Stimulated activated CD4-positive, alpha-beta T cell treated with anti-CD3 and anti-CD28 coated beads, Interleukin-12 subunit alpha, Interleukin-12 subunit beta, amount 100 ng/mL, for 4 hours (primary cell): ENCODE measurements at places on chromosomes 16 and 17.

DNA sequence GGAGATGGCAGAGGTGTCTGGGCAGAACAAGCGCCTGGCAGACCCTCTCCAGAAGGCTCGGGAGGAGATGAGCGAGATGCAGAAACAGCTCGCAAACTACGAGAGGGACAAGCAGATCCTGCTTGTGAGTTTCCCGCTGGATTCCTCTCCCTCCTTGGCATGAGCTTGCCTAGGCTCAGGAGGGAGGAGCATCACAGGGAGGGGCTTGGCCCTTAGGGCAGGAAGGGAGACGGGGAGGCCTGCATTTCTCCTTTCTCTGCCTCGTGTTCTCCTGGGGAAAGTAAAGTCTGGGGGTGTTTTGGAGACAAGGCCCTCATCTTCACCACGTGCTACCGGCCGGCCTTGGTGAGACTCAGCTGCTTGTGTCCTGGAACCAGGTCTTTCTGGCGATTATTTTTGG, 18.0 kb upstream of the DBNDD1 start:
- no peak for DNase-seq

- DNase-seq = no peak
Observed at GRCh38 chr17:50634224-50634914, at the start of gene ABCC3. Gene ABCC3 (plus strand): TSS chr17:50634881. CDS start chr17:50634937, 56 bp downstream.

DNA sequence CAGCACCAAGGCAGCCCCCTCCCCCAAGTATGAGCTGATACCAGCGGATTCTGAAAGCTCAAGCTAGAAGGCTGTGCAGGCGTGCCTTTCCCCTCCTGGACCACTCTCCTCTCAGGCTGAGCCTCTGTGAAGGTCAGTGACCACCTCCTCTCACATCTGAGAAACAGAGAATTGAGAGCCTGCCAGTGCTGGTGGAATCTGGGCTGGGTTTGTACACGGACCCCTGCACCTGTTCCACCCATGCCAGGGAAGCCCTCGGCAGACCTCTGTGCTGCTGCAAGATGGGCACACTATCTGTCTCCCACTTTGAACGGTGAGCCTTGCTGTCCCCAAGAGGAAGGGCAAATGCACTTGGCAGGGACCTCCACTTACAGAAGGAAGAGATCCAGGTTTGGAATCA, 54.7 kb upstream of the SDK2 start:
- DNase-seq = no peak

- DNase-seq = no peak
Observed at GRCh38 chr16:8776129-8776584, 21.3 kb downstream of the TMEM186 start.

- no peak for DNase-seq
Observed at GRCh38 chr16:72727565-72727964, 320.4 kb downstream of the ZFHX3 start.

DNA sequence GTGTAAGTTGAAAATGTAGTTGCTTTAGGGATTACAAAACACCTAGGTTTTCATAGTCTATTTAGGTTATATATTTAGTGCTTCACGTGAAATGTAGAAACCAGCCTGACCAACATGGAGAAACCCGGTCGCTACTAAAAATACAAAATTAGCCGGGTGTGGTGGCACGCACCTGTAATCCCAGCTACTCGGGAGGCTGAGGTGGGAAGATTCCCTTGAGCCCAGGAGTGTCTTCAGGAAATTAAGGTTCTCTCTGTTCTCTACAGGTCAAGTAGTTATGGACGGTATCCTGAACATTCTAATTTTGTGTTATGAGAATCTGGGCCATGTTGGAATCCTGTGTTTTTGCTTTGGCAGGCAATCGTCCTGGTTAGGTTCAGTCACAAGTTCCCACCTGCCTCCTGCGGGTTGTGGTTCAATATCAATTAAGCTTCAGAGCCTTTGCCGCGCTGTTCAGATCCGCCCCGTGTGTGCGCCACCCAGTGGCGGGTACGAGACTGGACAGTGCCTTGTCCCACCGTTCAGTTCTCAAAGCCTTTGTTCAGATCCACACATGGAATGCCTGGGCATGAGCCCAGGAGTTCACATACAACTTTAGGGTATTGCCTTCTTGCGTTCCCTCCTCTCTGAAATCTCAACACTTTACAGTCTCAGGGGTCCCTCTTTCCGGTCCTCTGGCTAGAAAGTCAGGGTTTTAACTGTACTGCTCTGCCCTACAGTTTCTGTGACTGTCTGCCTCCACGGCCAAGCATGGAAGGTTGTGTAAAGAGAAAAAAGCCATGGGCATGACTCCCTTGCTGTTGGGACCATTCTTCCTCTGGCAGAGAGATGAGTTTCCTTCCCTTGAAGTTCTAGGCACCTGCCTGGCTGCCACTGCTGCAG, 41.7 kb downstream of the HEATR6 start:
- DNase-seq = peak; percentile 60

DNA sequence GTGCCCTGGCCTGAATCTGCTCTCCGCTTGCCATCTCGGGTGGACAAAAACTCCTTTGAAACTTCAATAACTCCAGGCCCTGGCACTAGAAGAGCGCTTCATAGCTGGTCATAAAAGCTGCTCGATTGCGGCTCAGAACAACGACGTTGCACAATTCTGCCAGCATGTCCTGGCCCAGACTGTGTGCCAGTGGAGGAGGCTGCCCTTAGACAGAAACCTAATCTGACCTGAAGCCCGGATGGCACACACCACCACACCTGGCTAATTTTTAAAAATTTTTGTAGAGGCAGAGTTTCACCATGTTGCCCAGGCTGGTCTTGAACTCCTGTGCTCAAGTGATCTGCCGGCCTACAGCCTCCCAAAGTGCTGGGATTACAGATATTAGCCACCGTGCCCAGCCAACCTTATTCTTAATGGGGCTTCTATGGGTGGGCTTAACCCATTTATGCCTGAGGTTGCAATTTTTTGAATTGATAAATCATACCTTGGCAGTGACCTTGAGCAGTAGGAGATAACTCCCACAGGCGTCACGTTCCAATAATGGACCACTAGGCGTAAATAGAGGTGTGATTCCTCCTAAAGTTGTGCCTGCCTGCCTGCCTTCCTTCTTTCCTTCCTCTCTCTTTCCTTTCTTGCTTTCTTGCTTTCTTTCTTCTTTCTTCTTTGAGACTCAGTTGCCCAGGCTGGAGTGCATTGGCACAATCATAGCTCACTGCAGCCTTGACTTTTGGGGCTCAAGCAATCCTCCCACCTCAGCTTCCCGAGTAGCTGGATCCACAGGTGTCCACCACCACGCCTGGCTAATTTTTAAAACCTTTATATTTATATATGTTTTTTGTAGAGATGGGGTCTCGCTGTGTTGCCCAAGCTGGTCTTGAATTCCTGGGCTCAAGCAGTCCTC, 1.1 kb upstream of the PPL start:
- no peak for DNase-seq

DNA sequence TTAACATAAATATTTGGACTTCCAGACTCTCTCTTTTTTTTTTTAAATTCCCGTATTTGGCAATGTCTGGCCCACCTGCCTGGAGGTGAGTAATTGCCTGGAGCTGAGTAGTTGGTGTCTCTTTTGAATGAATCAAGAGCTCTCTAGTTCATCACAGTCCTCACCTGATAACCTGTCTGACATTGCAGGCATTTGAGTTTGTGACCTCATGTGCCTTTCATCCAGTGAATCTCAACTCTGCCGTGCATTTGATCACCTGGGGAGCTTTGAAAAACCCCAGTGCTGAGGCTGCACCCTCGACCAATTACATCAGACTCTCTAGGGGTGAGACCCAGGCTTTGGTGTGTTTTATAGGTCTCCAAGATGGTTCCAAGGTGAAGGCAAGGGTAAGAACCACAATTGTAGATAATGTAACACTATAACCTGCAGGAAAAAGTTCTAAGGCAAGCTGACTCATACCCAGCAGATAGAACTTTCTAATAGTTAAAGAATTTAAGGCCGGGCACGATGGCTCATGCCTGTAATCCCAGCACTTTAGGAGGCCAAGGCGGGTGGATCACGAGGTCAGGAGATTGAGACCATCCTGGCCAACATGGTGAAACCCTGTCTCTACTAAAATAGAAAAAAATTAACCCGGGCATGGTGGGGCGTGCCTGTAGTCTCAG, 24.5 kb upstream of the HS3ST2 start:
- no peak for DNase-seq

DNA sequence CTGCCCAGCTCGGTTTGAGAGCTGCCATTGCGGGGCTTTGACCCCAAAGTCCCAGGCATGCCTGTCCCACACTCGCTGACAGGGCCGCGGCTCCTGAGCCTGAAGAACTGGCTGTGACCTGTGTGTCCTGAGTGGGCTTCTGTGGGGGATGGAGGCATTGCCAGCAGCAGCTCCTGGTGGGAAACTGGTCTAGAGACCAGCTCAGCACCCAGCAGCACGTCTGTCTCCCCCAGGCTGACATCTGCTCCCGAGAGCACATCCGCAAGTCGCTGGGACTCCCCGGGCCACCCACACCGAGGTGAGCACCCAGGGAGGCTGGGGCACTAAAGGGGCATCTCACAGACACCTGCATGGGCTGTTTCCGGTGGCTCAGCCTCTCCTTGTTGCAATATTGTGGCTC, 13.4 kb downstream of the ENDOV start:
- no peak for DNase-seq

- DNase-seq = no peak
Observed at GRCh38 chr17:41672153-41672552, 16.5 kb upstream of the EIF1 start.

- no peak for DNase-seq
Observed at GRCh38 chr16:27849621-27850020, 213.9 kb downstream of the GSG1L start.

DNA sequence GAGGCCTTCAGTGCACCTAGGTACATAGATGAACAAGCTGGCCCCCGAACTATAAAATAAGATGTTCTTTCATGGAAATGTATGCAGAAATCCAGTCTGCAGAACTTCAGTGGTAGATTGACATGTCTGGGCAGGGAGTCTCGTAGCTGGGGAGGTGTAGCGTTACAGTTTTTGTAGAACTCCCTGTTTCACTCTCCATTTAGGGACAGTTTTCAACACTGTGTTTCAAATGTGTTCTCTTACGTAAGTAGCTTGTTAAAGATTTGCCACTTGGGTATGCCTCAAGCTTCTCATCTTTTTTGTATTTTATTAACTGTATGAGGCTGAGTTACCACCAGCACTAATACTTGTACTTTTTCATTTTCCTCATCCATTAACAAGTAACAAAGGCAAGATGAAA, 46.6 kb downstream of the PLD6 start:
- DNase-seq = no peak

- DNase-seq = no peak
Observed at GRCh38 chr16:25033852-25034251, 18.7 kb upstream of the ARHGAP17 start.

DNA sequence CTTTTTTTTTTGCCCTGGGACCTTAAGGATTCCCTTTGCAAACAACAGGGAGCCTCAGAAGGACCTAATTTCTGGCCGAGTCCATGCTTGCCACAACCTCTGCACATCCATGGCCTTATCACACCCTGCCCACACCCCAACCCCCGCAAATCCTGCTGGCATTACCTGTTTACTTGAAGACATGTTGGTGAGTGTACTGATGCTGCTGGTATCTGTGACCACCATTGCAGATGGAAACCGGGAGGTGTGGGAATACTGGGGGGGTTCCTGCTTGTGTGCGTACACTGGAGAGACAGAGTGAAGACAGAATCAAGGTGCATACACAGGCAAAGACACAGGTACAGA, 46.0 kb downstream of the HNF1B start:
- no peak for DNase-seq

DNA sequence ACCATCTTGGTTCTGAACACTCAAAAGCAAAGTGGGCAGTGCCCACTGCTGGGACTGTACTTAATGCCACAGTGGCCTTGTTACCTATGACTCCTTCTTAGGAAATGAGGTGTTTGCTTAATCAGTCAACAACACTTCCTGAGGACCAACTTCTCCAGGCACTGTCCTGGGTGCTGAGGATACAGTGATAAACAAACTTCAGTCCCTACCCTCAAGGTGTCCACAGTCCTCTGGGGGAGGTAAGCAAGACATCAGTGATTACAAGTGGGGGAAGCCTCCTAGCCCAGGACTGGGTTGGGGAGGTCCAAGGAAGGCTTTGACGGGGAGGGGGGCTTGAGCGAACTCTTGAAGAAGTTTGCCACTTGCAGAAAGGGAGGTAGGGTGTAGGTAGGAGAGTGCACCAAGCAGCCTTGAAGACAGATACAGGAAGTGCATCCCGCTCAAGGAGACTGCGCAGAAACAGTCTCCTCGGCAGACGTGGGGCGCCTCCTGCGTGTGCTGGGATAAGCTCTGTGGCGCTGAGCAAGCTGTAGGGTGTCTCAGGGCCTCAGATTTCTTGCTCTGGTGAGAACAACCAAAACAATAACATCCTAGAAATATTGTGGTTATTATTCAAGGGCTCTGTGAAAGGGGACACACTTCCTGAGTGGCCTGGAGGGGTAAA, 2.6 kb upstream of the ABCC3 start:
- DNase-seq = no peak

GRCh38 chr17:44565866-44566443, 8.7 kb downstream of the FZD2 start:
- no peak for DNase-seq

GRCh38 chr17:4247971-4248388, 15.8 kb downstream of the ANKFY1 start:
- DNase-seq = no peak

GRCh38 chr17:57278740-57279387, 22.5 kb downstream of the MSI2 start:
- no peak for DNase-seq

- DNase-seq = no peak
Observed at GRCh38 chr16:30357085-30357714, 2.1 kb upstream of the CD2BP2 start.
